ENCODE measurements at places on chromosomes 4 and X.

DNA sequence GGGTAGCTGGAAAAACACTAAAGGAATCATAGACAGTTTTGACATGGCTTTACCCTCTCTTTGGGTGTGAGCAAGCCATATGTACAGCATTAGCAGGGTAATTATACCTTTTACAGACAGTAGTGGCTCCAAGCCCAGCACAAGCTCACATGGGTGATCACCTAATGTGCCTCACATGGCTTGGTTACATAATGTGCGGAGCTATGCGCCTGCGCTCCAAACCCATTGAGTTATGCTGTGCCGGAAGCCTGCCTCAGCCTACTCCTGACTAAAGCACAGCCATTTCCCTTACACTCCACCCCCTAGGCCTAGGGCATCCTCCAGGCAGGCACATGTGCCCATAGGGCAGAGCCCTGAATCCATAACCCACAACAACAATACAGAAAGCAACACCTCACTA is 6.5 kb upstream of the TSPAN5 start:
- DNase-seq = no peak

DNA sequence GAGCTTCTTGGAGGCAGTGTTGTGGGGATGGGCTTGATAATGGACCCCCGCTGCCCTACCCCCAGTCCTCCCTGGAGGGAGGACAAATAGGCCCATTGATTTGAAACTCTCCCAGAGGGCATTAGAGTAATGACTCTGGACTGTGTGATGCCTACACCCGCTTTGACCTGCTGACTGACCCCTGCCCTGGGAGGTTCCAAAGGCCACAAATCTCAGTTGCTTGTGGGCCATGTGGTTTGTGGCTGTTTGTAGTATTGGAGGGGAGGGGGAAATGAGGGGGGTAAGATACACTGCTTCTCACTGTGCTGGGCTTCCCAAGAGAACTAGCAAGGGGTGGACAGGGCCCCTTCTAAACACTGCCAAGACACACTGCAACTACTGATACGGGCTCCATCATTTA is 27.6 kb upstream of the BCORL1 start:
- DNase-seq = no peak

- DNase-seq = no peak
Observed at GRCh38 chr4:10281996-10282395, 165.4 kb upstream of the WDR1 start.

DNA sequence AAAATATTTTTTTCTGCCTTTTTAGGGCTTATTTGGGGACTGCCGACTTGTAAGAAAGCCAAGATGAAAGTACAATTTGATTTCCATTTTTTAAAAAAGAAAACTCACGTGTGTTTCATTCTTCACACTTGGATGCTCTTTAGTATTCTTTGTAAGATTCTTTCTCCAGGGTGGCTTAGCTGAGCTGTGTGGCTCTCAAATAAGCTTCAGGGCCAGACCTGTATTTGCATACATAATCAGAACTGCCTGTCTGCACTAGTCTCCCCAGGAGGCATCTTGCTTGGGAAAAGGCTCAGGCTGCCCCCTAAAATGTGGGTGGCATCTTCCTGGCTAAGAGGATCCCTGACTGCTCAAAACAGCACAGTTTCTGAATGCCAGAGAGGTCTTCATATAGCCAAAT is 498.4 kb downstream of the MID1IP1 start:
- no peak for DNase-seq

GRCh38 chr4:143773998-143774895 is 73.8 kb upstream of the FREM3 start:
- peak; percentile 11 for DNase-seq

GRCh38 chrX:45773572-45773971 is 572.9 kb upstream of the DIPK2B start:
- DNase-seq = no peak

- no peak for DNase-seq
Observed at GRCh38 chrX:55777596-55777995, 60.0 kb downstream of the RRAGB start.

DNA sequence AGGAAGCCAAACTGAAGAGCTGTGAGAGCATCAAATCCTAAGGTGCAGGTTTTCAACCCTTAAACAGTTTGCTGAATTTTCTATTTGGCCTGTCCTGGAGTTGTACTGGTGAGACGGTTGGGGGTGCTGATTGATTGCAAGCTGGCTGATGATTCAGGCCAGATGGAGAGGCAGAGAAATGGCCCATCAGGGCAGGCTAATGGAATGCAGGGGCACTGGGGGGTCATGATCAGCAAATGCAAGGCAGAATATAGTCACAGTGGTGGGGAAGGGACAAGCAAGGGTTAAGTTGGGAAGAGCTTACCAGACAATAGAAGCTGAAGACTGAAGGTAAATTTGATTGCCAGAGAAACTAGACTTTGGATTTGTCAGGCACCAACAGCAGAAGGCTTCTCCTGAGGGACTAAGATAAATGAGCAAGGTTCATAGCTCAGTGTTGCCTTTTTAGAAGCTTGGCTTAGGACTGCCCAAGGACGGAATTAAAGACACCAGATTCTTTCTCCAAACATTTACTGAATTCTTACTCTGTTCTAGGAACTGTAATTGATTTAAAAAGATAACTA is 4.3 kb upstream of the AADAT start:
- no peak for DNase-seq

DNA sequence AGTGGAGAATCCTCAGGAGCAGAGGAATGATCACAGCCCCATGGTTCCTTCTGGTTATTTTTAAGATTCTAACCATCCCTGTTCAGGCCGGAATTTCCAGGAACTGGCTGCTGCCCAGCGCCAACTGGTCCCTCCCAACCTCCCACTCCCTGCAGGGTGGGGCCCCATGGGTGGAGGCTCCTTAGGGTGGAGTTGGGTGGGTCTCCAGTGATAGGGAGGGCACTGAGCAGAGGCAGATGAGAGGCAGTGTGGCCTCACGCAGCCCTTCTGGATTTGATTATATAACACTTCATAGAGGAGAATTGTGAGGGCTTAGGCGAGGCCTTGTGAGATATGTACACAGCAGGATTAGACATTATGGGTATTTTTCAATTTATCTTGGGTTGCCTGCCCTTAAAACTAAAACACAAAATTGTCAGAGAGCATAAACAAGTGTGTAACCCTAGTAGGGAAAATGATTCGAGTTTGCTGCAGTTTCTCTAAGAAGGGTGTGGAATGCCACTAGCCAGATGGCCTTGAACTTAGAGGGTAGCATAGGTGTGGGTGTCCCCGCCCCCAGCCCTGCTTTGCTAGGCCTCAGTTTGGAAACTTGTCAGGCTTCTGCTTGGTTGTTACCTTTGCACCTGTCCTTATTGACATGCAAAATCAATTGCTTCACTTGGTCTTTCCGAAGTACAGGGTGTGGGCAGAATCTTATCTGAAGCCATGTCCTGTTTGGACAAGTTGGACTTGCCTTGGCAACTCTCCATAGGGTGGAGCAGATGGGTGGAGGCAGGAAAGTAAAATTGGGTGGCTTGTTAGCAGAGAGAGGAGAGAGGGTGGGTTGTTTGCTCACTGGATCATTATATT is 9.4 kb downstream of the KLF3 start:
- no peak for DNase-seq

GRCh38 chrX:1686642-1687041 is 71.8 kb downstream of the ASMT start:
- DNase-seq = no peak

DNA sequence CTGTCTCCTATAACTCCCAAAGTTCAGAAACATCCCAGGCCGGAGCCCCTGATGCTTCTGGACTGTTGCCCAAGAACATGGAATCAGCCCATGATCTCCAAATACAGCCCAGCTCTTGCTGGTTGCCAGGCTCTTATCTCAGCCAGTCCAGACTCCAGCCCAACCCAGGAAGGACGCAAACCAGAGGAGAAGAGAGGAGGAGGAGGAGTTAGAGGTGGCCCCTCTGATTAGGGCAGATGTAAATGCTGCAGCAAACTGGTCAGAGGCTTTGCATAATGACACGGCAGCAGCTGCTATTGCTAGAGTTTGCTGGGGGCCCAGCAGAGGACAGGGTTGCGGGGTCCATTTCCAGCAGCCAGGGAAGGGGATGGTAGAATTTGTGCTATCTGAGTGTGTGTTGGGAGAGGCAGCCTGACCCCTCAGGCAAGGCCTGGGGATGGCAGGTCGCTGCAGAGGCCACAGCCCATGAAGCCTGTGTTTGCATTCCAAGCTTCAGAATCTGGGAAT is 4.2 kb upstream of the OTUD5 start:
- no peak for DNase-seq

DNA sequence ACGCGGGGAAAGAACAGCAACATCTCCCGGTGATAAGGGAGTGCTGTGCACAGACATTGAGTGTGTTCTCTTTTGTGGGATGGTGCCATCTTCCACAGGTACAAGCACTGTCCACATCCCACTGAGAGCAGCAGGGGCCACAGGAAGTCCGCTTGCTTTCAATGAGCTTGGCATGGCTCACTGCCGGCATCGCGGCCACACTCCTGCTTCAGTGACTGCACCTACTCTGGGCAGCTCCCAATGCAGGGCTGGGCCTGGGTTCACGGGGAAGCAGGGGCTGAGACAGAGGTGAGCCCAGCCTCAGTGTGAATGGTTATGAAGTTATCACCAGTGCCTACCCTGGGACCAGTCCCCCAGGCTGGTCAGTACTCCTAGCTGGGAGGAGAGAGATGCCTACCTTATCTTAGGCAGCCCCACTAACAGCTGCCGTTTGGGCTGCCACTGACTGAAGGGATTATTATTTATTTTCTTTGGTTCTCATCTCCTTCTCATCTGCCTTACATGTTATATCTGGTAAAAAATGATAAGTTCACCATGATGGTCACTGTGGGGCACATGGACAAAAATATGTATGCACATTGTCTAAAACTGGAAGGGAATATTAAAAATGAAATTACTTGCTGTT is 99.2 kb downstream of the MGST2 start:
- DNase-seq = no peak

GRCh38 chrX:51955200-51955599 is 61.8 kb downstream of the MAGED1 start:
- DNase-seq = no peak

DNA sequence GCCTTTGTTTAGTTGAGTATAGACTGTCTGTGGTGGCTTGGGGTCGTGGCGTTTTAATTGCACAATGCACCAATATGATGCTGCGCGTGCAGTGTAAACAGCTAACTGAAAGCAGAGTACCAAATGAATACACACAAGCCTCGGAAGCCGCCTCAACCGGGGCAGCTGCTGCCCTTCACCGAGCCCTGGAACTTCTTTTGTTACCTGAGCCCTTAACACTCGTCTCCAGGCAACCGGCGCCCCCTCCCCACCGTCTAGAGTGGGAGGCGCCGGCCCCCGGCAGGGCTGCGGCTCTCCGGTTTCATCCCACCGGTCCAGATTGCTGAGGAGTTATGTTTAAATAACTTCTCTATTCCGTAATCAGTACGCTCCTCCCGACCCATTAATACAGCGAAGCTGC is 173.2 kb upstream of the TBL1X start:
- DNase-seq = no peak

DNA sequence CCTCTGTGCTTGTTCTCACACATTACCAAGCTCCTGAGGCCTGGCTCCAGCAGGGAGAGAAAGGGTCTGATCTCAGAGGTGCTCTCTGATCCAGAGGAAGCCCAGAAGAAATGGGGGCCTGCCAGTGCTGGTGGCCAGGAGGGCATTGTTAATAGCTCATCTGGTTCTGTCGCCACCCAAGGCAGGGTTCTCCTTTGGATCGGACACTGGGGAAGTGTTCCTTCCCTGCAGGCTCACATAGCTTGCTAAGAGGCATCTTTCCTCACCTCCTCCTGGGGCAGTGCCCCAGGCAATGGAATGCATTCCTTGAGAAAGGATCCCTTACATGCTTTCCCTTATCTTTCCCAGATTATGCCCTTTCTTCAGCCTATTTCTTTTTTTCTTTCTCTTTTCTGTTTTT is 53.8 kb downstream of the RBM47 start:
- no peak for DNase-seq

DNA sequence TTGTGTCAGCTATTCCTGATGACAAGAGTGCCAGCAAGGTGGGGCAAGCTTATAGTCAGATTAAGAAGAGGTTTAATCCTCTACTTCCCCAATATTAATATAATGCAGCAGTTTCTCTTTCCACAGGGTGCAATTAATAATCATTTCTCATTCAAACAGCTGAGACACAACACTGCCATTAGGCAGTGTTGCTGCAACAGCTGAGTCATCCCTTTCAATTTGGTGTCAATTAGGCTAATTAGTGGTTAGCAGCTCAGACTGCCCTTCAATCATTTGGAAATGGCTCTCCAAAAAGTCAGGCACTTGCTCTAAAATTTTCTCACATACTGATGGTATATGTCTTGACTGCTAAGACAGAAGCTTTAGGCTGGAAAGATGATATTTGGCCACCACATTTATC is 265.7 kb upstream of the FAM241A start:
- DNase-seq = no peak

GRCh38 chr4:53089936-53090729 is 228.0 kb downstream of the RASL11B start:
- no peak for DNase-seq

- DNase-seq = no peak
Observed at GRCh38 chr4:112968451-112969159, 80.8 kb upstream of the ANK2 start.

GRCh38 chrX:39772057-39772832 is 325.5 kb downstream of the BCOR start:
- DNase-seq = peak; percentile 28

DNA sequence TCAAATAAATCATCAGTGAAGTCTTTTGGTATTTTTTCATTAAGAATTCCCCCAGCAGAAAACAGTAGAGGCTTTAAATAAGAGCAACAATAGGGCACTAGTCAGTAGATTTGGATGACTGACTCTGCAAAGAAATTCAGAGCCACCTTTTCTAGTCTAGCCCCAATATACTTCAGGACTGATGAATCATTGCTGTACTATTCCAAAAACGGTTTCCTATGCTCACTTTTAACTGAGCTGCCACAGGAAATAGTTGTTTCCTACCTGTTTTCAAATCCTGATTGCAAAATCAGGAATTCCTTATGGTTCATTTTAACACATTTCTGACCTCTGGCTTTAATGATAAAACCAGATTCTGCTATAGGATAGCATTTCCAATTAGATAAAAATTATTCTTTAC is 171.6 kb downstream of the NR3C2 start:
- no peak for DNase-seq

- DNase-seq = no peak
Observed at GRCh38 chr4:126004941-126005340, 690.2 kb downstream of the FAT4 start.

DNA sequence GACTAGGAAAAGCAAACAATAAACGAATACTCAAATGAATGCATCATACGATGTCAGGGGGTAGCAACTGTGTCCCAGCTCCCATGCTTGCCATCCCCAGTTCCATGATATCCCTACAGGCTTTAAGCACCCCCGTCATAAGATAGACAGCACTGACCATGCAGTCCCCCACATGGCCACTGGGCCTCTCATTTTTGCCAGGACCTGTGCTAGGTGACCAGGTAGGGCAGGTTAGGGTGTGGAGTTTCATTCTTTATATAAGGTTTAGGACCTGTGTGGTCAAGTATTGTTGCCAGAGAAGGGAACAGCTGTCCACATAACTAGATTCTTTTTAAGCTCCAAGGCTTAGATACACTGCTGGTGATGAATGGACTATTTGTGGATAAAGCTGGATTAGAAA is 9.7 kb downstream of the PPEF2 start:
- DNase-seq = no peak

All from activated T-cell treated with anti-CD3 and anti-CD28 coated beads for 1 hour (primary cell).